ENCODE measurements at places on chromosomes 6 and 20. TPM values are rescaled to one million over a fixed set of nuclear protein-coding genes. Genes with fewer than 3 reads are reported as not detected.

GRCh38 chr6:45432977-45433376 is 55.2 kb upstream of the SUPT3H start:
- DNase-seq = no peak

The OR2J3 gene
- total RNA-seq = 0.06 TPM

GRCh38 chr20:61932199-61932592 is 133.5 kb downstream of the TAF4 start:
- no peak for DNase-seq

The EDN1 gene
- total RNA-seq = 6.5 TPM

The ZBP1 gene
- total RNA-seq = 1.3 TPM

The VSTM2L gene
- total RNA-seq = 95.0 TPM

DNA sequence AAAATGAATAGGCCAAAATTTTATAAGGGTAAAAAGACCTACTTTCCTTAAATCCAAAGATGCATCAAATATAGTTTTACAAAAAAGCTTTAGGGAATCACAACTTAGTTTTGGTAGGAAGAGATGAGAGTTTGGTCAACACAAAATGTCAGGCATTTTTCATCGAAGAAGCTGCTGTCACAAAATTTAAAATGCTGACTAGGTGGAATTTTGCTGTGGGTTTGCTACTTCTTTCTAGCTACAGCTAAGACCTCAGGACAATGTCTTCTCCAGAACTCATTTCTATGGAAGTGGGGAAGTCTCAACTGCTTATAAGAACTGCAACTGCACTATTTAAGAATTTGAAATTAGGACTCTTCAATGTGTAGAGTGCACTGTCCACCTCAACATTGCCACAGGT is 351.1 kb downstream of the HAO1 start:
- no peak for DNase-seq

DNA sequence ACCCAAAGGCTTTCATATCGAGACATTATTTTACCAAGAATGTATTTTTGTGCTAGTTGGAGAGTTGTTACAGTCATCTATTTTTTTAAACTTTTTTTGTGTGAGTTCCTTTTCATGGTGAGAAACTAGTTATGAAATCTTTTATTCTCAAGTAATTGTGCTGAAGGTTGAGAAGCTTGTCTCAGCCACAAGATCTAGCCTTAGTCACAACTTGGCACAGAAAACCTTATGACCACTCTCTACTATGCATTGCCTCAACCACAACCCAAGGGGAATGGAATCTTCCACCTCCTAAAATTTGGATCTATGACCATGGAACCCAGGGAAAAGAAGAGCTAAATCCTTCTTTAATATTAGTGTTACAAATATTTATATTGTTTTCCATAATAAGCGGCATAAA is 58.5 kb downstream of the HS3ST5 start:
- DNase-seq = no peak

The FOXS1 gene
- total RNA-seq = 1.6 TPM

DNA sequence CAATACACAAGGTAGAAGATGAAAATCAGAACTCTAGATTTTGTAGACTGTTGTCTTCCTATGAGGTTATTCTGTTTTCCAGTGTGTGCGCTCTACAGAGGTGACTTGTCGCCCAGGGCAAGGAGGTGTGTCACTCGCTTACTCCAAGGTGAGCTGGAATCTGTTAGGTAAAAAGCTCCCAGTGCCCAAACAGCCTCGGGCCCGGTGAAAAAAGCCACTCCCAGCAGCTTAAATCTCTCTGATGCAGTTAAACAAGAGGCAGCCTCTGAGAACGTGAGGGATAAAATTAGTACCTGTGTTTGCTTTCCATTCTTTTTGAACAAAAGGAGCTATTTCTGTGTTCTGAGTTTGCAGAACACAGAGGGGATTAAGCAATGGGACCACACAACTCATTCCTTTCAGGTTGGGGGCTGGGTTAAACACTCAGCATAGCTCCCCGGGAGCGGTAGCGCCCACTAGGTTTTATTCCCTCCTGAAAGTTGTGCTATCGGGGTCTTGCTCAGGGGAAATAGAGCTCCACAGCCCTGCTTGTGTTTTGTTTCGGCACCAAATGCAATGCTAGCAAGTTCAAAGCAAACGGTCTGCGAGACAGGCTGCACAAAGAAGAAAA is 181.2 kb downstream of the FOXA2 start:
- DNase-seq = no peak

- DNase-seq = no peak
Observed at GRCh38 chr20:61436283-61436666, 184.2 kb downstream of the CDH4 start.

DNA sequence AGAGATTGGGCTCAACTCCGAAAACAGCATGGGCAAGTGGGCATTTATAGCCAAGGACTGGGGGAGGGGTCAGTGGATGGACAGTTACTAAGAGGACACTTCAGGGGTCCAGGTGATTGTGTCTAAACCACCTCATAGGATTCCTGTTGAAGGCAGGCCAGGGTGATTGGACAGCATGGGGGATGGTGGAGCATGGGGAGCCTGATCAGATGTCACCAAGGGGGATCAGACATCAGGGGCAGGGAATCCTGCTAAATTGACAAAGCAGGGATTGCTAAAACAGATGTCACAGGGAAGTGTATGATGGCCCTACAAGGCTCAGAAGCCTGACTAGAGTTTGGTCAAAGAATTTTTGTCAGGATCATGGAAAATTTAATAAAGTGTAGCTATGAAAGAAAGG is 2.4 kb upstream of the PYGB start:
- no peak for DNase-seq

- DNase-seq = no peak
Observed at GRCh38 chr20:49481116-49481515, 1.4 kb downstream of the KCNB1 start.

Measured in mucosa of gallbladder (tissue), 1 donor.